Stimulated activated effector memory CD8-positive, alpha-beta T cell treated with anti-CD3 and anti-CD28 coated beads, Interleukin-12 subunit alpha, Interleukin-12 subunit beta, amount 100 ng/mL, for 72 hours (primary cell): ENCODE measurements at places on chromosomes 3 and 15.

GRCh38 chr15:59372352-59373211, at the start of gene MYO1E:
TSS of gene MYO1E (minus strand) at chr15:59372871. CDS start at chr15:59372500, 371 bp downstream.
- DNase-seq: peak; percentile 65

GRCh38 chr3:122081543-122082247, 26.5 kb downstream of the CD86 start:
- no peak for DNase-seq

DNA sequence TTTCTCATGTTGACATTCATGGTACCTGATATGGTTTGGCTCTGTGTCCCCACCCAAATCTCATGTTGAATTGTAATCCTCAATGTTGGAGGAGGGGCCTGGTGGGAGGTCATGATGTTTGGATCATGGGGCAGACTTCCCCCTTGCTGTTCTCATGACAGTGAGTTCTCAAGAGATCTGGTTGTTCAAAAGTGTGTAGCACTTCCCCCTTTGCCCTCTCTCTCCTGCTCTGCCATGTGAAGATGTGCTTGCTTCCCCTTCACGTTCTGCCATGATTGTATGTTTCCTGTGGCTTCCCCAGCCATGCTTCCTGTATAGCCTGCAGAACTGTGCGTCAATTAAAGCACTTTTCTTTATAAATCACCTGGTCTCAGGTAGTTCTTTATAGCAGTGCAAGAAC, 3.3 kb upstream of the UBL7 start:
- no peak for DNase-seq

GRCh38 chr3:127815641-127816605, 6.4 kb downstream of the MGLL start:
- no peak for DNase-seq

GRCh38 chr3:65961733-65962132, 77.0 kb downstream of the MAGI1 start:
- DNase-seq: no peak

DNA sequence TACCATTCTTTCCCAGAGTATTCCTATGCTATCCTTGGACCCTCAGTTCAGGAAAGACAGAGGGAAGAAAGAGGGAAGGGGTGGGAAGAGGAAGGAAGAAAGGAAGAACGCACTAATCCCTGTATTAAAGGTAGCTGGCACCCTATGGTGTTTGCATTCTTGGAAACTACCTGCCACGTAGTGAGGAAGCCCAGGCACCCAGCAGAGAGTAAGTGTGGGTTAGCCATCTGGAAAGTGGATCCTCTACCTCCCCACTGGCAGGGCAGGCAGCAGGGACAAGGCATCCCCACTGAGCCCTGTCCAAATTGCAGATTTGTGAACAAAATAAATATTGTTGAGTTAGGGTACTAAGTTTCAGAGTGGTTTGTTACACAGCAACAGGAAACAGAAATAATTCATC, 8.8 kb downstream of the RBP1 start:
- no peak for DNase-seq
